Activated T-cell treated with anti-CD3 and anti-CD28 coated beads for 4 hours (primary cell): ENCODE measurements at places on chromosomes 2 and 18.

GRCh38 chr2:13662055-13662454 is 945.3 kb downstream of the TRIB2 start:
- no peak for DNase-seq

DNA sequence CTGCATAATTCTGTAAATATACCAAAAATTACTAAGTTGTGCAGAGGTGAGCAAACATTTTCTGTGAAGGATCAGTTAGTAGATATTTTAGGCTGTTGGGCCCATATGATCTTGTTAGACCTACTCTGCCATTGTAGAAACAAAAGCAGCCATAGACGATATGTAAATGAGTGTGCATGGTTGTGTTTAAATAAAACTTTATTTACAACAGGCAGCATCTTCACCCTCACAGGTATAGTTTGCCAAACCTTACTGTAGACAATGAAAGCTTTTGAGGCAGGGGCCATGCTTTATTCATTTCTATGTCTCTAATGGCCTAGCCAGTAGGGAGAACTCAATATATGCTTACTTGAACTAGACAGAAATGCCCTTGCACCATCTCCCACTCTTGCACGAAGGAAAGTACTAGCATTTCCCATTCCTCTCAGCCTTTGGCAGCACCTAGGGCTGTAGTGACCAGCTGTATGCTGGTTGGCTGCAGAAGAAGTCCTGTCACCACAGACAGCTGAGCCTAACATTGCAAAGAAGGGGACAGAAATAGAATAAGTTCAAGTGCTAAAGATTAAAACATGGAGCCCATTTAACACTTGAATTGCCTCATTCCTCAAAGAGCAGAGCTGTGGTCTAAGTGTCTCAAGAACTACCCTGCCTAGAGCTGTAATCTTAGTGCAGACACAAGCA is 305.1 kb upstream of the MGAT5 start:
- DNase-seq, result no peak

DNA sequence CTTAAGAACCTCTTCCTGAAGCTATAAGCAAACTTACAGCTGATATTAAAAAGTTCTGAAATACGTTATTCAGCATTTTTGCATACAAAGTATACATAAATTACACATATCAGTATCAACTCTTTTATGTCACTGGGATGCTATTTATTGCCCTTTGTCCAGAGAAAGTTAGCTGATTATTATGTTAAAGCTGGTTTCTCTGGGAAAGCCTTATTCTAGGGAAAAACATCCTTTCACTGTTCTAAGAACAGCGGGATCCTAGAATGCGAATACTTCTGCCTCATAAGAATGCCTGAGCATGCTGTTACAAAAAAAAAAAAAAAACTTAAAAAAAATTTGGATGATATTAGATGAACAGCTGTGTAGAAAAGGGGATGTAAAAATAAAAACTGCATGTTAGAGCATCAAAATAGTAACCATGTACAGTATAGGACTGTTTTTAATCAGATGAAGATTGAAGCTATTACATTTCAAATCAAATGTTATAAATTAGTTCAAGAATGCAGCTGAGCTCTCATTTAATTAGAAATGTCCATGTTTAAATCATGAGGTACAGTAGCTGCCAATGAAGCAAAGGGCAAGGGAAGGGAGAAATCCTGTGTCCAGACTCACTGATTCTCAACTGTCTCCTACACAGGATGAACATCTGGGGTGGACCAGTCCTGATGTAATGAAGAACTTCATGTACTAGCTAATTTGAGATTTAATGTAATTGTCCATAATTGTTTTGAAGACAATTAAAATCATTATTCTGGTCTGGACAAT is 8.2 kb downstream of the FTCDNL1 start:
- DNase-seq, result no peak

GRCh38 chr2:210663631-210664089 is 107.3 kb downstream of the CPS1 start:
- no peak for DNase-seq

DNA sequence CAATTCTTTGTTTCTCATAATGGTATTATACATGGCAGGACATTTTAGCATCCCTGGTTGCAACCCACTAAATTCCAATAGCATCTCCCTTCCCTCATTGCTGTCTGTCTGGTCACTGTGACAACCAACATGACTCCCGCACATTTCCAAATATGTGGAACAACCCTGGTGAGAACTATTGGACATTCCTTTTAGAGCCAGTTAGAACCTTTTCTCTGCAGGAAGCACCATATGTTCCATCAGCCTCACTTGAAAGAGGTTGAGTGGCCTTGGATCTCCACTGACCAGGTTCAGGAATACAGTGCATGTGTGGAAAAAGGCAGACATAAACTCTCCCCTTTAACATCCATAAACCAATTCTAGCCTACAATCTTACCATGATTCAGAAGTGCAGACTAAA is 25.9 kb upstream of the GLS start:
- DNase-seq, result no peak

DNA sequence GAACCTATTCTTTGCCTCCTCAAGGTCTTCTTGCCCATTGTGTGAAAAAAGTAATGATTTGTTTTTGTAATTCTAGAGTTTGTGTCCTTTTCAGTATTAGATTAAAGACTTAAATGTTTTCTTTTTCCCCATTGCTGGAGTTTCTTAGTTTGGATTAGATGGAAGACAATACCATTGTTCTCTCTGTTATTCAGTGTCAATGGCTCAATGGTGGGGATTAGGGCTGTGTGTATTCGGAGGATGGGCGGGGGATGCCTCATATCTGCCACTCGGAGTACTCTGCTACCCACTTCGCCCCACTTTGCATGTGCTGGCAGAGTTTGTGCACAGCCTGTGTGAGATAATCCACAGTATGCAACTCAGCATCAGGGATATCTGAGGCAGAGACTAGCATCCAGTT is 90.1 kb downstream of the KLHL29 start:
- DNase-seq, result no peak

DNA sequence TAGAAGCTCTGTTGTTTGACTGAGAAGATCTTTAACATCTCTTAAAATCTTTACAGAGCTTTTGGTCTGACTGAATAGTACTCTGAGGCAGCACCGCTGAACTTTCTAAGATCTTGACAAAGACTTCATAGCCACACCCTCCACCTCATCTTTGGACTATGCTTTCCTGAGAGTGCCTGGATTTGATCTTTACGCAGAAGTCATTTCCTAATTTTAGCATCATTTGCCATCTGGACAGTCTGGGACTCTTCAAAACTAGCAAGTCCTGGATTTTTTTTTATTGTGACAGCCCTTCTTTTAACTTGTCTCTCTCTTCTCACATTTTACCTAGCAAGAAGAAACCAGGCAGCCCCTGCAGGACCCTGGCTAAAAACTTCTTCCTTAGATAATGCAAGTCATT is 188.8 kb downstream of the CTIF start:
- DNase-seq, result no peak

DNA sequence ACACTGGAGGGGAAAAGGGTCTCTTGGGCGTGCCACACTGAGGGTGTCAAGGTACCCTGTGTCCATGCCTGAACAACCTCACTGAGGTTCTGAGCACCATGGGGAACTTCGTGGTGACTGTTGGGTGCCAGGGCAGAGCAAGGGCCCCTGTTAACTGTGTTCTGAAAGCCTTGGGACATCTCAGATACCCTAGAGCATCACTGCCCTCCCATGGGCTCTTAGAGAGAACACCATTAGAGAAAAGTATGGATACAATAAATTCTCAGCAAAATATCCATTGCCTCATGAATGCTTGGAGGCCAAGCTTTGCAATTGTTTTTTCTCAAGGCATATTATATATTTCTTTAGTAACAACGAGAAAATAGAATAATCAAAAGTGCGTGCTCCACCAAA is 488.5 kb upstream of the NRP2 start:
- no peak for DNase-seq

GRCh38 chr2:26043109-26043508 is 9.2 kb downstream of the RAB10 start:
- DNase-seq, result no peak

DNA sequence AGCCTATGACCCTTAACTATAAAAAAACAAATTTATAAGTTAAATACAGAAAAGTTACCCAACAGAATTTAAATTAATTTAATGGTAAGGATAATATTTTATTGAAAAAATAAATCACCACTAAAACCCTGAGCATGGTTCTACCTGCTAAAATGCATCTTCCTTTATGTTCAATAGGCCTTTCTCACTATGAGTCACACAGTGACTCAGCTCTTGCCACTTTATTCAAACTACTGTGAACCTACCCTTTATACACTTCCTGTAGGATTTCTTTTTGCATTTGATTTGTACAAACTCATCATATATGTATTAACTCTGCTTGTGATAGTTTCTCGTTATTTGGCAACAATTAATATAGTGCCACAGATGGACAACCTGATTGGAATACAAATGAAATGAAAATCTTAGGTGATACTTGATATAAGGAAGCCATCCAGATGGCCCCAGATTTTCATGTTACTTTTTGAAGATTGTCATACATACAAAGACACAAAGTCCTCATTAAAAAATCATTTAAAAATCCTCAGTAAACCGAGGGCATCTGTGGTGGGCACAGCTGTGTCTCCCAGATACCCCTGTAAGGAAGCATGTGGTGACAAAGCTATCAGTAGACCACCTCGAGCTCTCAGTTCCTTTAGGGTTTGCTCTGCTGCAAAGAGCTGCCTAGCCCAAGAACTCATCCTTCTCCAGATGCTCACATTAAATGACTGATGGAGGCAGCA is 55.2 kb upstream of the COBLL1 start:
- DNase-seq, result no peak

GRCh38 chr2:196759378-196759706 is 40.1 kb downstream of the GTF3C3 start:
- DNase-seq, result no peak

DNA sequence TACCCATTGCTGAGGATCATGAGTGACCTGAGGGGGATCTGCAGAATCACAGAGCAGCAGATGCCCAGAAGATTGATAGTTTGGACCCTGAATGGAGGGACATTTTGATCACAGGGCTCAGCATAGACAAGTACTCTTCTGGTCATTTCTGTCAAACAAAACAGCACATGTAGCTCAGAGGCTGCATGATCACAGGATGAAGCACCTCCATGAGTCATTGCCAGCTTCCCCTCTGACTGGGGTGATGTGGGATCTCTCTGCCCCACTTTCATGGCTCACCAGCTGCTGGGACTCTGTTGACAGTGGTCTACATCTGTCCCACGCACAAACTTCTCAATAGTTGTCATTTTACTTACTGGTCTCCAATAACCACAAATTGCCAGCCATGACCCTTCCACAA is 264.1 kb downstream of the RPIA start:
- no peak for DNase-seq

DNA sequence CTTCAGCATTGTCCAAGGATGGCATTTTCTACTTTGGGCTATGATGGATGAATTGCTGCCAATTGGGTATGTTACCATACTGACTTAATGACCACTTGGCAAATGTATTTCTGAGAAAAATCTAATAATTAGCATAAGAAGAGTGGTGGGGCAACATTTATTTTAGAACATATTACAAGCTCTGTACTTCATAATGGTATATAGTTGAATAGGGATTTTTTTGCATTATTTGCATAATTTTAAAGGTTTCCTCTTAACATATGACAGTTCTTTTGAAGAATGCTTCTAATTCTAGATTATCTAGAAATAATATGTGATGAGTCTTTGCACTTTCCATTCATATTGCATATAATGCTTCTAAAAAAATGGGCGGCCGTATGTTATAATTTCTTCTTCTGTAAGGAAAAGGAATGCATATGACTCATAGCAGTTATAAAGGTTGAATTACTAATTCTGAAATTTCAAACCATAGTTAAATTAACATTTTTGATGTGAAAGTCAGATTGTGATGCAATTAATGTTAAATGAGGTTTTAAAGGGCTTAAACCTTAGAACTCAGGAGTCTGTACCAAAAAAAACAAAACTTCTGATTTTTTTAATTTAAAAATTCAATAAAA is 1652.3 kb upstream of the SLC39A10 start:
- DNase-seq, result no peak

DNA sequence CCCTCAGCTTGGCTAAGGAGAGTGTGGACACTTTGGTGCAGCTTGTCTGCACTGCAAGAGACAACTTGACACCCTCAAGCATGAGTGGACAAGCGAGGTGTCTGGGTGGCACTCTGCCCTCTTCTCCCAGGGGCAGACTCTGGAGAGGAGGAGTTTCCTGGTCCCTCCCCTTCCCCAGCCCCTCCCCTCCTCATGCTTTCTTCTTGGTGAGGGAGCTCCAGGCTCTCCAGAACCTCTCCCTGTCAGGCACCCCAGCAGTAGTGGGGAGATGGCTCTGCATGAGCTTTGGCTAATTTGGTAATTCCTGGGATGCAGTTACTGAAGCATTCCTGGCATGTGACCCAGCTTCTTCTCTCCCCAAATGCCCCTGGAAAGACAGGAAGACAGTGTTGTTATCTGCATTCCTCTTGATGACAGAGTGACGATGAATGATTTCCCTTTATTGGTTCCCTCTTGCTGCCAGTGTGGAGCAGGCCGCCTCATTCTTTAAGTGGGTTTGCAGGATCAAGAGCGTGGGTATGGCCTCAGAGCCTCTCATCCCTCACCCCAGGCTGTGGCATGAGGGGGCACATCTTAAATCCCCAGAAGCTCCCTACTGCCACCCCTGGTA is 89.2 kb downstream of the STPG4 start:
- DNase-seq, result no peak

DNA sequence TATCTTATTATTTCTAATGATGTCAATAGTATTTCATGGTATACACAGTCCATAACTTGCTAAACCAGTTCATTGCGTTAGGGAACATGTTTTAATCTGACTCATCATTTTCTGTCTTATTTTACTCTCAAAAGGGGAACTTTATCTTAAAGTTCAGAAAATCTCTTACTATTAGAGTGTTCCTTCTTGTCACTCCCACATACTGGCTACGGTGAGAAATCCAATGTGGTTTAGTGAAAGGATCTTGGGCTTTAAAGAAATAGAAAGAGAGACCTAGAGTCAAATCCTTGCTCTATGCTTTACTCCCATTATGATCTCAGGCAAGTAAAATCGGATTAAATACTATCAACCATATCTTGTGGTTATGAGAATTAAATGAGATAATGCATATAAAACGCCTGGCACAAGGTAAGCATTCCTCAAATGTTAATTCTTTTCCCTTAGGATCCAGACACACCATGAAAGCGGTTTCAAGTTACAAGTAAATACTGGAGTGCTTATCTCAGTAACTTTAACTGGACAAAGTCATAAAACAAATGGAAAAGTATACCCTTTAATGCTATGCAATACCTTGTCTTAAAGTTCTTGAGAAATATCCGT is 576.0 kb downstream of the ARHGAP15 start:
- DNase-seq, result no peak

GRCh38 chr2:153871231-153872221 is at the start of gene GALNT13:
Gene GALNT13 (plus strand): TSS chr2:153871922.
- DNase-seq, result no peak

- DNase-seq, result no peak
Observed at GRCh38 chr2:77720115-77720514, 197.9 kb upstream of the LRRTM4 start.
